ENCODE measurements at places on chromosomes 4 and X.

DNA sequence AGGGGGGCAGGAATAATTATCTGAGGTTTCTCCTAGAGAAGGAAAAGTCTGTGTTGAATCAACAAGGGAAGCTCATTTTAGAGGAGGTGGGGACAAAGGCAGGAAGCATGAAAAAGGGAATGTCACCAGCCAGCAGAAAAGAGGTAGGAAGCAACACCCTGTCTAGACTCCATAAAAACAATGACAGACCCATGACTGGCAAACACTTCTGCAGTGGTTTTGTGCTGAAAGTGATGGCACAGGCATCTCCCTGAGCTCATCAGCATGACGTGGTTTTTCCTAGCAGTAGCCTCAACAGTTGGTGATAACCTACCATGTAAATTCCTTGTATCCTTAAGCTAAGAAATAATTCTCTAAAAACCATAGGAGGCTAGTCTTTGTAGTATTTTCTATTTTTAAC, 110.7 kb upstream of the GALNT7 start:
- no peak for DNase-seq

DNA sequence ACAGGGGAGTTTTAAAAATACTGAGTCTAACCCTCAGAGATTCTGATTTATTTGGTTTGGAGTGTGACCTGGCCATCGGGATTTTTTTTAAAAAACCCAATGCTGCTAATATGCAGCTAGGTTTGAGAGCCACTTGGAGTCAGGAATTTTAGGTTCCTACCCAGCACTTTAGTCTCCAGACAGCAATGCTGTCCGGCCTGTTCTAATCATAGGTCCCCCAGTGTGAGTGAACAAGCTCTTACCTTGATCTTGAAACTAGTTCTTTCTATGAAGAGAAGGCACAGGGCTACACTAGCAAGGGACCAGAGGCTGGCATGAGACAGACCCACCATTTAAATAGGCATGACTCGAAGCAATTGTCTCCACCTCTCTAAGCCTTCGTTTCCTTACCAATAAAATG, 103.5 kb downstream of the SMIM20 start:
- DNase-seq, result no peak

- no peak for DNase-seq
Observed at GRCh38 chr4:169080981-169081380, 70.9 kb upstream of the CBR4 start.

DNA sequence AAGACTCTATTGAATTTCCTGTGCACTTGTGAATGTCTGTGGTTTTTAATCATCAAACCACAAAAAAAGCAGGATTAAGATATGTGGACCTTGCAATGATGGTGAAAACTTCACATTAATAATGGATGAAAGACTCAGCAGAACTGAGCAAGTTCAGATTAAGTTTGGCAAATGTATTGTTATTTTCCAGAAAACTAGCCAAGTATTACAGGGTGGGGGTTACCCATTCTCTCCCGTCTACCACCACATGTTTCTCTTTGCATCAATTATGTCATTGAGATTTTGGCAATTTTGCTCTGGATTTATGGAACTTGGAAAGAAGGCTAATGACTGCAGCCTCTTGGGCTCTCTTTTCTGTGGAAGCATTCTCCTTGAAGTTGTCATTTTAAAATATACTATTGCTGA, 577.1 kb downstream of the ANKRD50 start:
- no peak for DNase-seq

DNA sequence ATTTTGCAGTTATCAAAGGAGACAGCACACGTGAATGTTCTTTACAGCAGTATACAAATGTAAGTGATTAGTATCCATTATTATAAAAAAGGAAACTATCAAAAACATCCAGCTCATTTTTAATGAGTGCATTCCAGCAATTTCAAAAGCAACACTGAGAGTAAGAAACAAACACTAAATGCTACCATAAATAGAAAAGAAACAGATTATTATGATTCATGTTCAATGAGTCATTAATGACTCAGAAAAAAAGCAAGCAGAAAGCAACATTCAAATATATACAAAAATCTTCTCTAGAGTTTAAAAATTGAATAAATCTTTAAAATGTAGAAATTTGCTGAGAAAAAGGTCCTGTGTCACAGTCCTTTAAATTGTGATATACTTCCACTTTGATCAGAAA, 346.5 kb upstream of the FMR1 start:
- DNase-seq, result no peak

- no peak for DNase-seq
Observed at GRCh38 chr4:7323872-7324650, 110.7 kb downstream of the PSAPL1 start.

DNA sequence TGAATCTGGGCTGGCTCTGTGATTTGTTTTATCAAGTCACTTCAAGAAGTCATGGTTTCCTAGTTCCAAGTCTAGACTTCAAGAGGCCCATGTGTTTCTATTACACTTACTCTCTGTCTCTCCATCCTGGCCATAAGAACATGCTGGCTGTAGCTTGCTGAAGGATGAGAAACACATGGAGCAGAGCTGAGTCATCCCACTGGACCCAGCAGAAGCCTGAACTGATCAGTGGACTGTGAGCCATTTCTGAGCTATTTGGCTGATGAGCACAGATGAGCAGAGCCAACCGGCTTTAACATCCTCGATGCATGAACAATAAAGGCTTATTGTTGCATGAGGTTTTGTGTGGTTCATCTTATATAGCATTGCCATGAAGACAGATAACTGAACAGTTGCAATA, 290.6 kb upstream of the BOD1L1 start:
- DNase-seq, result no peak

- DNase-seq, result no peak
Observed at GRCh38 chr4:36337665-36338185, 56.3 kb downstream of the DTHD1 start.

GRCh38 chr4:182189103-182189878, 53.9 kb upstream of the TENM3 start:
- DNase-seq, result no peak

GRCh38 chrX:130216320-130216719, 44.6 kb downstream of the RAB33A start:
- DNase-seq, result no peak

- peak; percentile 13 for DNase-seq
Observed at GRCh38 chr4:183182873-183183725, 84.0 kb downstream of the WWC2 start.

- DNase-seq, result no peak
Observed at GRCh38 chr4:24675721-24676389, 91.5 kb upstream of the DHX15 start.

GRCh38 chrX:13189380-13189779, 130.5 kb downstream of the ATXN3L start:
- DNase-seq, result no peak

DNA sequence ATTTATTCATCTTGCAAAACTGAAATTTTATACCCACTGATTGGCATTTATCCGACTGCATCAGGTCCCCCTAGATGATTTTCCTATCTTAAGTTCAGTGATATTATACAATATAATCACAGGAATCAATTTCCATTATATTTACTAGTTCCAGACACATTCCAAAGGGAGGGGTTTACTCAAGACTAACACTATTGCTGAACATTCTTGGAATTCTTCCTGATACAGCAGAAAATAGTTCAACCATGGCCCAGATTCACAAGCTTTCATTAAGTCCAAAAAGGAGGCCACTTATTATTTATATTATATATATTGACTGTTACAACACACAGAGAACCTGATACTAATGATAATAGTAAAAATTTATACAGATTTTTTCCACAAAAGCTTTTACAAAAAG, 2353.6 kb downstream of the PCDH7 start:
- no peak for DNase-seq

DNA sequence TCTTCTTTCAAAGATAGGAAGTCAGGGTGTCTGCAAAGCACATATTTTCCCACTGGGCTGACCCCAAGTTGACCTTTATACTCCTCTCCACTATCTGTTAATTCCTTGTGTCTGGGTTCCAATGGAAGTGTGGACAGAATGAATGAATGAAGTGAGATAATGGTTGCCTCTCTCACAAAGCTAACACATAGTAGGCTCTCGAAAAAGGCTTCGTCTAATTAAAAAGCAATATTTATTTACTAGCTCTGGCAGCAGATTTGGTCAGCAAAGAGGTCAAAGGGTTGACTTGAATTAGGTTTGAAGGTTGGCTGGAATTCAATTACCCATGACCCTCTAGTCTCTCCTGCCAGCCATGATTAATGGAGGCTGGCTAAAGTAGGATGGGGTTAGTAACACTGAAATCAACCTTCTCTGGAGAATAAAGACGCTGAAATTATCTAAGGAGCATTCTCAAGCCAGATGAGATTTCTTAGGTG, 280.3 kb upstream of the KLF3 start:
- no peak for DNase-seq

GRCh38 chr4:59869056-59869455, 1331.1 kb upstream of the ADGRL3 start:
- no peak for DNase-seq

GRCh38 chr4:177016541-177017141, 223.9 kb upstream of the VEGFC start:
- no peak for DNase-seq

DNA sequence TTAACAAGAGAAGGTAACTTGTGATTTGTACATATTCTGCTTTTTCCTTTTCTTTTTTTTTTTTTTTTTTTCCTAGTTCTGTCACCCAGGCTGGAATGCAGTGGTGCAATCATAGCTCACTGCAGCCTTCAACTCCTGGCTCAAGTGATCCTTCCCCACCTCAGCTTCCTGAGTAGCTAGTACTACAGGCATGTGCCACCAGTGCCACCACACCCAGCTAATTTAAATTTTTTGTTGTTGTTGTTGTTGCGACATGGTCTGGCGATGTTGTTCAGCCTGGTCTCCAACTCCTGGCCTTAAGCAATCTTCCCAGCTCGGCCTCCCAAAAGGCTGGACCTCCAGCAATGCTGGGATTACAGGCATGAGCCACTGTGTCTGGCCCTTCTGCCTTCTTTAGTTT, 1.5 kb upstream of the TACR3 start:
- no peak for DNase-seq

- DNase-seq, result no peak
Observed at GRCh38 chr4:181957088-181957487, 286.1 kb upstream of the TENM3 start.

- DNase-seq, result no peak
Observed at GRCh38 chr4:24382381-24382780, 202.0 kb downstream of the DHX15 start.

DNA sequence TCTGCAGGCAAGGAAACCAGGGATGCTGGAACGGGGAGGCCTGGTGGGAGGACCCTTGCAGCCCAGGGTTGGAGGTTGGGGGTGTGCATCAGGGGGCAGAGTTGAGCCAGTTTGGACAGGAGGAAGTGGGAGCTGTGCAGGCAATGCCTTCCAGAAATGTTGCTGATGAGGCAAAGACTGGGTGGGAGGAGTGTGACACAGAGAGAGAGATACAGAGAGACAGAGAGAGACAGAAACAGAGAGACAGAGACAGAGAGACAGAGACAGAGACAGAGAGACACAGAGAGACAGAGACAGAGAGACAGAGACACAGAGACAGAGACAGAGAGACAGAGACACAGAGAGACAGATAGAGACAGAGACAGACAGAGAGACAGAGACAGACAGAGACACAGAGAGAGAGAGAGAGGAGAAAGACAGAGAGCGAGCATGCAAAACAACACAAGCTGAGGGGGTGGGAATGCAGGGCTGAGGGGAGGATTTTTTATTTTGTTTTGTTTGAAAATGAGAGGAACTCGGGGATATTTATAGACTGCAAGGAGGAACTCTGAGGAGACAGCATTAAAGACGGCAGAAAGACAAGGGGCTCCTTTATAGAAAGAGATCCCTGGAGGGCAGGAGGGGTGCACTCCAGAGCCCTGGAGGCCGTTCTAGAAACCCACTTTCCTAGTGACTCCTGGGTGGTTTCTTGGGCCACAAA, 1.9 kb upstream of the HAUS3 start:
- DNase-seq, result no peak

DNA sequence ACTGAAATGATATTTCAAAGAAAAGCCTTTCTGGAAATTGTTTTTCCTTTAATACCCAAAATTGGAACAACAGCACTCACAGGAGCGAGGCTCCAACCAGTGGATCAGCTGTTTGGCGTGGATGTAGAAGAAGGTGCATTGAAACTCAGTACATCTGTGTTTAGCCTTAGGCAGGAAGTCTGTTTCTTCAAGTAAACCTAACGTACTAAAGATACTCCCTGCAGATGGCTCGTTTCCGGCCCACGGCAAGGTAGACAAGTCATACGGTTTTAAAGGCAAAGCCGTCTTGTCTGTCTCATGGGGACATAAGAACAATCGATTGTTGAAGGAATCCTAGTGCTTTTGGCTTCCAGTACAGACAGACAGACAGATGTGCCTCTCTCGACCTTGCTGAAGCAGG, 50.0 kb upstream of the CLCN4 start:
- DNase-seq, result no peak

- DNase-seq, result no peak
Observed at GRCh38 chr4:136754810-136755530, 777.3 kb downstream of the PCDH18 start.

DNA sequence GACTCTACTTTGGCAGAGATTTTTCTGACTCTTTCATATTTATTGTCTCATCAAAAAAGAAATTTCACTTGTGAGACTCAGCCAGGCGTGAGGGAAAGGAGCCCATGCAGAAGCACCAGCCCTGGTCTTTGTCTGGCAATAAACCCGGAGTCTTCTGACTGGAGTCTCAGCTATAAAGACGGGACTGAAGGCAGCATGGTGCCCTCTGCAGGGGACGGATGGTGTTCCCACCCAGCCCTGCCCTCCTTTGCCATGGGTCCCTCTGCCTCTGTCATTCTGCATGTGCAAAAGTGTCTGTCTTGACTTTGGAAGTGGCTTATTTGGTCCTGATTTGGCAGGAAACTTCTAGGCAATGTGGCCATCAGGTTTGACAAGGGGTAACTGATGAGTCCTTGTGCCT, 14.2 kb downstream of the ZNF185 start:
- DNase-seq, result no peak
